NCI-H1105 treated with DMSO at 0.1 percent for 48 hours (cell line): ENCODE measurements at places on chromosomes 4 and X.

GRCh38 chrX:47226531-47227333 lies 6.1 kb upstream of the USP11 start:
- no peak for DNase-seq

- DNase-seq, result no peak
Measured at GRCh38 chr4:5757091-5757490, 46.1 kb downstream of the EVC start.

DNA sequence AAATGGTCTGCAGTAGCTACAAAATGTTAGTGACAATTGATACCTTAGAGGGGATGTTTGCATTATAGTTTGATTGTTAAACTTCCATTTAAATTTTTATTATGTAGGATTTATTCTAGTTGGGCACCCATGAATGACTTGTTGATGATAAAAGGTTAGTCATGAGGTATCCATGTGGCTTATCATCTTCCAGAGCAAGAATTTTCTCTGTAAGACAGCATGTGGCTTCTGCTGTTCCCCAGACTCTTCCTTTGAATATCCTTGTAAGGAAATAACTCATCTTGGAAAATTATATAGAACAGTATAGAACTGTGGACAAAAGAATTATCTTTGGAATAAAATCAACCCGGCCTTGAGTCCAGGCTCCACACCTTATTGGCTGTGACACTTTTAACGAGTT lies 40.1 kb upstream of the KLHL8 start:
- no peak for DNase-seq

GRCh38 chr4:1231637-1232360 lies 17.1 kb downstream of the CTBP1 start:
- DNase-seq, result no peak

- no peak for DNase-seq
Measured at GRCh38 chr4:85738721-85739120, 263.8 kb downstream of the ARHGAP24 start.

- no peak for DNase-seq
Measured at GRCh38 chrX:10404436-10404835, 215.9 kb downstream of the MID1 start.

- DNase-seq, result no peak
Measured at GRCh38 chr4:3407930-3408792, 33.6 kb upstream of the HGFAC start.

GRCh38 chr4:78551420-78552351 lies at the start of gene ANXA3:
TSS of gene ANXA3 (plus strand) at chr4:78551770. CDS start at chr4:78554474, 2,704 bp downstream.
- peak; percentile 24 for DNase-seq

DNA sequence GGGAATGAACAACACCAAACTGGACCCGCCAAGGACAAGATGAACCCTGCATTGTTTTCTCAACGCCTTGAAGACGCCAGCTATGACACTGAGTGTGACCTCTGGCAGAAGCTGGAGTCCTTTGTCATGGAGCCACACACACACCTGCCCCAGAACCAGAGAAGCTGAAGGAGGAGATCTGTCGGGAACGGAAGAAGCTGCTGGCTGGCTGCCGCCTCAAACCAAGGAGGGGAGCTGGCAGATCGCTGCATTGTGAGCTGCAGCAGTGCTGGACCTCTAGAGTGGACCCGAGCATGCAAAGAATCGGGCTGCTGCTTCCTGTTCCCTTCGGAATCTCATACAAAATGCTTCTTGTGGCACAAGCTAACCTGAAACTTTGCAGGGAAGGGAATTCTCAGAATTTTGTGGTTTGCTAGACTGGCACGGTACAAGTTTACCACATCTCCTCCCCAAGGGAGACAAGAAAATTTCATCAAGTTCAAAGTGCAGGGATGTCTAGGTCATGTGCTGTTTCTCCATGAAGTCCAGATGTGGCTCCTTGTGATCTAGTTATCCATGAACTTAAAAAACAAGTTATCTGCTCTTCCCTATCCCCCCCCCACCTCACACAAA lies 23.4 kb upstream of the GLRB start:
- DNase-seq, result no peak

DNA sequence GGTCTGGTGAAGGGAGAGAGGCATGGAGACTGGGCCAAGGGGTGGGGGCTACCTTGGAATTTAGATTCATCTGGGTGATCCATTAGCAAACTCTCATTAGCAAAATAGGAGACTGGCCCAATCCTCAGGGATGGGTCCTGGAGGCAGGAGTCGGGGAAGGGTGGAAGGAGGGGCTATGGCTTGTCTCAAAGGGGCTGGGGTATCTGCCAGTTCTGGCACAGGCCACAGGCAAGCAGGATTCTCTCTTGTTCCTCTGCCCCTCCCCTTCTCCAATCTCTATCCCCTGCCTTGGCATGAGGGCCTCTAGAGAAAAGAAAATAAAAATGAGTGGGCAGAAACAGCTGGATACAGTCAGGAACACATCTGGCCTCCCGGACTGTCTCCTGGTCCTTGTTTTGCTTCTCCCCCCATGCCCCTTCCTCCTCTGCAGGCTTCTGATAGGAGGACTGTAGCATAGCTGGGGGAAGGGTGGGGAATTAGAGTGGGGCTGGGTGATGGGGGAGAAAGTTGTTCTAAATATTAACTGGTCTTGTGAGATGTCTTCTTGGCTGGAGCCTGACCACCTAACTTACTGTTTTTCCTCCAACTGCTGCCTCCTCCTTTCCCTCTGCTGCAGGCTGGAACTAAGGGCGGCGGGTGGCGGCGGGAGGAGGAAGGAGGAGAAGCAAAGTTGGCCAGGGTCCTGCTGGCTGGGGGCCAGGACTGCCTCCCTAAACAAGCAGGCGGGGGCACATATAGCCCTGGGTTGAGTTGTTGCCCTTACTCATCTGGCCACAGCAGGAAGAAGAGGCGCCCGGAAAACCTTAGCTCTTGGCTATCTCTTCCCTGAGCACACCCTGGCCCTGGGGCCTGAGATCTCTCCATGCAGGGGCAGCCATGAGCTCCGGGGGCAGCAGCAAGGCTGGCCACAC lies 53.3 kb upstream of the LAS1L start:
- peak; percentile 20 for DNase-seq

DNA sequence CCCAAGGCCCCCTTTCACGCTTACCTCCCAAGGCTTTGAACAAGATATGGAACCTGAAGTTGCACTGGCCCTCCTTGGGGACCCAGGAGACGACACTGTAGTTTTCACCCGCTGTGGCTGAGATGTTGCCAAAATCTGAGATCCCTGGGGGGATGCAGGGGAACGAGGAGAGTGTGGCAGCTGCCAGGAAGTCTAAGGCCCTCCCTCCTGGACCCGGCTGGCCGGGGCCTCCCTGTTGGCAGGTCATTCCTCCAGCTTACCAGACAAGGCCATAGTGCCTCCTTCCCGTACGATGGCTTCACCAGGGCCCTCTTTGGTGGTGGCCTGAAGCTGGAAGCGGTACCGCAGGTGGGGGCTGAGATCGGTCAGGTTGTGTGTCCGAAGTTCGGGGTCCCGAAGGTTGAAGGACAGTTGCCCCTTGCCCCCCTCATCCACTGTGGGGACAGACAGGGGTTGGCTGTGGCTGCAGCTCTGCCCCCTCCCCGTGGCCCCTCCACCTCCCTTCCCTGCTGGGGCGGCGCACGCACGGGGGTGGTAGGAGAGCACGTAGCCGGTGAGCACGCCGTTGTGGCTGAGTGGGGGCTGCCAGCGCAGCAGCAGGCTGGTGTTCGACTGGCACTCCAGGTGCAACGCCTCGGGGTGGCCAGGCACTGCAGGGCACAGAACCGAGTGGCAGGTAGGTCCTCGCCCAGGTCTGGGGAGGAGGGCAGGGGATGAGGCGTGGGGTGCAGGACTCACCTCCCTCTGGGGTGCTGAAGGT lies 21.2 kb downstream of the L1CAM start:
- no peak for DNase-seq

- no peak for DNase-seq
Measured at GRCh38 chrX:38183596-38183995, 37.1 kb downstream of the SRPX start.

- no peak for DNase-seq
Measured at GRCh38 chr4:129082302-129082701, 11.0 kb downstream of the SCLT1 start.

- DNase-seq, result no peak
Measured at GRCh38 chr4:180101348-180102083, 2141.7 kb upstream of the TENM3 start.

GRCh38 chr4:25330905-25331808 lies 18.6 kb downstream of the ZCCHC4 start:
- DNase-seq, result no peak

- DNase-seq, result no peak
Measured at GRCh38 chr4:119238068-119238722, 25.7 kb downstream of the USP53 start.

DNA sequence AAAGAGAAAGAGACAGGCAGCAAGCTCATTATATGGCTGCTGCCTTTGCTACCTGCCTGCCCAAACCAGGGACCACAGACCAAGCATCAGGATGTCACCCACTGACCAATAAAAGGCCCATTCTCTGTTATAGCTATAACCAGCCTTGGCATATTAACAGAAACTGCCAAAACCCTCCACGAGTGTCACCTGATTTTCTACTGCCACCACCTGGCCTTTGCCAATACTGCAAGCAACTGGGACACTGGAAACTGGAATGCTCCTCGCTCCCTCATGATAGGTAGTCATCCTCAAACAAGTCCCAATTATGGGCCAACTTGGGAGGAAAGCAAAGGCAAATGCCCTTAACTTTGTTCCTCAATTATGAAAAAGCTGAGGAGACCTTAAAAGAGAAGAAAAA lies 76.0 kb downstream of the SPIN4 start:
- no peak for DNase-seq

- DNase-seq, result no peak
Measured at GRCh38 chr4:116005806-116006088, 892.3 kb upstream of the NDST4 start.

DNA sequence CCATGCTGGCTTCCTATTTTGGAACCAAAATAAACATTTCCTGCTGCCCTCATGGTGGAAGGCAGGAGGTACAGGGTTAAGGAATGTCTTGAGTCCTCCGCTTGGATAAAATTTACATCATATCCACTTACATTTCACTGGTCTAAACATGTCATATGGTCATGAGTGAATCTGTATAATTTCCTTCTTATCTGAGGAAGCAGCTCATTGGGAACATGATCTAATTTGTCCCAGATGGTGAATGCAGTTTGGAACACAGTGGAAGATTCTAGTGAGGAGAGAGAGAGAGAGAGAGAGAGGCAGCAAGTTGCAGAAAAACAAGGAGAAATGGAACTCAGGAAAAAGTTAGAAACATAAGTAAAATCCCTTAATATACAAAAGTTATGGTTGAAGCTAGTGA lies 46.8 kb downstream of the MXRA5 start:
- DNase-seq, result no peak

DNA sequence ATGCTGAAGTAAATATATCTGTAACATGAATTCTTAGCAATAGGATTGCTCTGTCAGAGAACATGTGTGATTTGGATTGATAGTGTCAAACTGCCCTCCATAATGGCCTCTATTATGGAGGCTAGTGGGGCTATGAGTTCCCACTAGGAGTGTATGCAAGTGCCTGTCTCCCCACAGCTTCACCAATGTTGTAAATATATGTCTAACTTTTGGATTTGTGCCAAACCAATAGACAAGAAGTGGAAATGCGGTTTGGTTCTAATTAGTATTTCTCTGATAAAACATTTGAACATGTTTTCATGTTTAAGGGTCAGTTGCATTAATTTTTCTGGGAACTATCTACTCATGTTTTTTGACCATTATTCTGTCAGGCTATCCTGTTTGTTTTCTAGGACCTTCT lies 28.1 kb downstream of the GPAT3 start:
- no peak for DNase-seq

DNA sequence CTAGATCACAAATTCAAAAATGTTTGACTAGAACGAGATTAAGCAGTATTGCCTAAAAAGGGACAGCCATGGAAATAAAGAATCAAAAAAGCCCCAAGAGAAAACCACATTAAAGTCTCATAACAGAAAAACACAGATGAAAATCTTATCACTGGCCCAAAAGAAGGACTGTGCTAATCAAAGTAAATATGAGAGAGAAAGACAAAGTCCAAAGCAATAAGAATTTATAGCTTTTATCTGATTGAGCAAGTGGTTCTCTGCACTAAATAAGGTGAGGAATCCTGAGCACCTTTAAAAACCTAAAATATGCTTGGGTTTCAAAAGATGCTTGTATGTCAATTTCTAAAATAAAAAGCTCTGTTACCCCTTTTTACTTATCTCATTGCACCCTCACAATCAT lies 409.3 kb downstream of the GASK1B start:
- no peak for DNase-seq
